ENCODE measurements at places on chromosomes 1 and 21.

GRCh38 chr1:12078938-12079861 is 16.1 kb downstream of the TNFRSF8 start:
- peak; percentile 5 for DNase-seq

- peak; percentile 20 for DNase-seq
Observed at GRCh38 chr1:41416552-41417334, 55.5 kb downstream of the FOXO6 start.

- no peak for DNase-seq
Observed at GRCh38 chr1:87074001-87074795, 159.8 kb downstream of the HS2ST1 start.

- peak; percentile 91 for DNase-seq
Observed at GRCh38 chr1:58739856-58740466, 40.1 kb upstream of the MYSM1 start.

- no peak for DNase-seq
Observed at GRCh38 chr21:34074283-34075090, 1.1 kb downstream of the MRPS6 start.

DNA sequence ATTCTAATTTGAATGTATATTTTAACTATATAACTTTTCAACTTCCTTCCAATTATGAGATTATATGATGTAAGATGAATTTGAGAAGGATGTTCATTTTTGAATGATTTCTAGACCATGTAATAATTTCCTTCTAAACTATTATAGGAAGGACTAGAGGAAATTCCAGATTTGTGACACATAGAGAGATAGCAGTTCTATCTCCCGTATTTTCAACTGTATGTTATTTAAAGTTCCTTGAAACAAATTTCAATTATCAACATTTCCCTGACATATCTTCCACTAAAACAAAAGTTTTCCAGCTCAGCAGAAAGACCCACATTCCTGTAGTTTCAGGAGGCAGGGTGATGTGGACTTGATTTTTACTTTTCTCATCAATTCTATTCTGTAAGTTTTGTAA is 396.7 kb upstream of the C1orf87 start:
- no peak for DNase-seq

DNA sequence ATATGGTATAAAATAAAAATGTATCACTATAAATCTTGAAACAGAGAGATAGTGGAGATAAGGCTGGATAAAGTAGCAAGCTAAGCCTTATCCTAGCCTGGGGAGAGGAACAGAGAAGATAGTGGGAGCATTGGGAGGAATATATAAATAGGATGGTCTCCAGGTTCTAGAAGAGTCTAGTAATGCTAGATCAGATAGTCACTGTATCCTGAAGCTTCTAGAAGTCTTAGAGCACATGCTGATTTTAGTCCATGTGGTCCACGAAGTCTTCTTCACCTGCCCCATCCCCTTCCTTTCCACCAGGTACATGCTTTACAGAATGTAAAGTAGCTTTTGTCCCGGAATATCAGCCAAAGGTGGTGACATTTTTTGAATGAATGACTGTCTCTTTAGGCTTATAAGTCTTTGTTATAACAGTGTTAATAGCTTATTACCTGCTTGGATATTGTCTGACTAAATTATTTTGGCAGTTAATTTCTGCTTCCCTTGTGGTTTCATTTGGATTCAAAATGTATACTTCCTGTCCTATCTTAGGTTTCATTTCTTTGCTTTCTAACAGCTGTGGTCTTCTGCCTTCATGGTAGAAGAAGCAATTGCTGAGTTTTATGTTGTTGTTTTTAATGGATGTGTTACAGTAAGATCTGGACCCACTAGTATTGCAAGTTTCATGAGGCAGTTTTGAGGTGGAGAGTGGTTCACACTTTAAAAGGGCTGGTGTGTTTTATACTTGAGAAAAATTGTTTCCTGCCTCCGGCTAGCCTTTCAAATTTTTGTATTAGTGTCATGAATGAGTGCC is 5.9 kb downstream of the SMG7 start:
- DNase-seq = no peak

DNA sequence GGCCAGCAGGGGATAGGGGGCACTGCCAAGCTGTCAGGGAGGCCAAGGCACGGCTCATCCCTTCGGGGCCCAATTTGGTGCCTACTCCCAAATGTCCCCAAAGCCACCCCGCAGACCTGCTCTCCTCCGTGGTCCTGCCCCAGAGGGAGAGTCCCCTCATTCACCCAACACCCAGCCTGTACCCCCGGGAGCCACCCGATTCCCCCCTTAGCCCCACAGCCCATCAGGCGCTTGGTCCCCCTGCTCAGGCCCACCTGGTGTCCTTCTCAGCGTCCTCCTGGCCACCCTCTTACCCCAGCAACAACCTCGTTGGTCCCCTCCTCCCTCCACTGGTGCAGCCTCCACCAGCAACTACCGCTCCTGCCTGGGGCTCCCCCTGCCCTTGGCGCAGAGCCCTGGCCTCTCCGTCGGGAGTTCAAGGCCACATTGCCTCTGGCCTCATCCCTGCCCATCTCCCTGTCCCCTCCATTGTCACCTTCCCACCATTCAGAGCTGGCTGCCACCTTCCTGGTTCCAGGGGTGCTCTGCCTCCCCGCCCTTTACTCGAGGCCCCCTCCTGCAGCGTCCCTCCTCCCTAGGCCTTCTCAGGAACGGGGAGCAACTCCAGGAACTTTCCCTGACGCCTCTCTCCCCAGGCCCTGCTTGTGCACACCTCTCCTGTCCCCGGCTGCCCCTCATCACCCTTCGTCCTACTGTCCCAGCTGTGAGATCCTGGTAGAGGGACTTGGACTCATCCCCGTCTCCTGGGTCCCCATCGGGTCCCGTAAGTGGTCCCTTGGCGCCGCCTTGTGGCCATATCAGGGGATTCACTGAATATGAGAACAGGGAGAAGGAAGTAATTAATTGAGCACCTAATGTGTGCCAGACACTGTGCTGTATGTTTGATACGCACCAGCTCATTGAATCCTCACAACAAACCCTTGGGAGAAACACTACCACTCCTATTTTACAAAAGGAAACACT is 73.9 kb downstream of the RAP1GAP start:
- peak; percentile 59 for DNase-seq

DNA sequence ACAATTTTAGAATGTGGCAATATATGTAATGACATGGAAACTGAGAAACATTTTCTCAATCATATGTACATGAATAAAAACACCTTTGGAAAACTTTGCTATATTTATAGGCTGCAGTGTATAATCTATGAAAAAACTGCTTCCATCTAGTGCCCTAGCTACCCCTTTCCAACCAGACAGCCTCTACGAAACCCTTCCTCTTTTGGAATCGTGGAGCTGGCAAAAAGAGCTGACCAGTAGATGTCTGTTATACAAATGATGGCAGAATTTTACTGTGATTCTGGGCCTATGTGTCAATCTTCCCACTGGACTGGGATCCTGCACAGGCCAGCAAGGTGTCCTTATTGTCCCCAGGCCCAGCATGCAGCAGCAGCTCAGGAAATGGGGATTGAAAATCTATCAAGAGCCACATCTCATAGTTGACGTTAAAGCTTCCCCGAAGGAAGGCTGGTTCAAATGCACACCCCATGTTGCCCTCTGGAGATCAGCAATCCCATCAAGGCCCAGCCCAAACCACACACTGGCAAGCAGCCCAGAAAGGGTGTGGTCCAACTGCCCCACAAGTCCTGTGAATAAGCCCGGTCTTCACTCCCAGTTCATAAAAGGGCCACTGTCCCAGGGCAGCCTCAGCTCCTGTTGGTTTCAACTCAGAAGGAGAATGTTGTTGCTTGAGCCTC is 8.8 kb upstream of the FAM20B start:
- no peak for DNase-seq

DNA sequence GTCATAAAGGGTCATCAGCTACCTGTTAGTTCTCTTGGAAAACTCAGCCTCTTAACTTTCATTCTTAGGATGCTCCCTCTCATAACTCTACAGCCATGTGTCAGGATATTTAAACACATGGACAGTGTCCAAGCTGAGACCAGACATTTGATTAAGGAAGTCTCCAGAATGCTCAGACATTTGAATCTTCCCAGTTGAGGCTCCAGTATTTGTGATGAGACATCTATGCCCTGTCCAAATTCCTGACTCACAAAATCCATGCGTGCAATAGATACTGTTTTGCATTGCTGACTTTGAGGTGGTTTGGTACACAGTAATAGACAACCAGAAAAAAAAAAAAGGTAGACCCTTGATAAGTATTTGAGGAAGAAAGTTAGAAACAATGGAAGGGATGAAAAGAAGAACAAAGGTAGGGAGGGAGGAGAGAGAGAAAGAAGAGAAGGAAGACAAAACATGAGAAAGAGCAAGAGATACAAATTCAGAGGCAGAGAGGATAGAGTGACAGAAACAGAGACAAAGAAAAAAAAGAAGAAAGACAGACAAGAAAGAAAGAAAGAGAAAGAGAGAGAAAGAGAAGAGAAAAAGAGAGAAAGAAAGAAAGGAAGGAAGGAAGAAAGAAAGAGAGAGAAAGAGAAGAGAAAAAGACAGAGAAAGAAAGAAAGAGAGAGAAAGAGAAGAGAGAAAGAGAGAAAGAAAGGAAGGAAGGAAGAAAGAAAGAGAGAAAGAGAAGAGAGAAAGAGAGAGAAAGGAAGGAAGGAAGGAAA is 275.5 kb upstream of the PRMT6 start:
- no peak for DNase-seq

- DNase-seq = no peak
Observed at GRCh38 chr1:7629011-7629410, 142.1 kb upstream of the VAMP3 start.

DNA sequence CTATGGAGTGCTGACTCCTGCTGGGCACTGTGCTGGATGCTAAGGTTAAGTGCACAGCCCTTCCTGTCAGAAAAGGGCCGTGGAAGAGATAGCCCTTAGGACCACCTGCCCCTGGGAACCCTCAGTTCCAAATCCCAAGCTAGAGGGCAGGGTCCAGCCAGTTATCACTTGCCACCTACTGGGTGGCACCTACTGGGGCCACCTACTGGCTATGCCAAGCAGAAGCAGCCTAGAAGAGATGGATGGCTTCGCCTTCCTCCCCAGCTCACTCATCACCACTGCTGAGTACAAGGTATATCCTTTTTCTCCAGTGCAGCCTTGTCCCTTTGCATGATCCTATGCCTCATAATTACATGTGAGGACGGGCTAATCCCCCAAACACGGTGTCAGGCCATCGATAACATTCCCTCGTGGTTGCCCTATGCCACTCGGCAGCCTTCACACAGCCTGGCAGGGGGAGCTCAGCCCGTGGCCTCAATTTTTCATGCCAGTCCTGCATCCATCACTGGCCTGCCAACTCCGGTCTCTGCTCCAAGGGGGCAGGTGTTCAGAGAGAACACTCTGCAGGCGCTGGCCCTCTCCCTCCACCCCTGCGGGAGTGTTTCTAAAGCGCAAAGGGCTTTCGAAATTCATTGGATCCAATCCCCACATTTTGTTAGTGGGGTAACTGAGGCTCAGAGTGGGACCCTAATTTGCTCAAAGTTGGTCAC is 49.0 kb downstream of the SYT2 start:
- no peak for DNase-seq

GRCh38 chr1:24805534-24806301 is 60.5 kb downstream of the CLIC4 start:
- DNase-seq = no peak

GRCh38 chr1:51955797-51956527 is 34.5 kb downstream of the RAB3B start:
- no peak for DNase-seq

DNA sequence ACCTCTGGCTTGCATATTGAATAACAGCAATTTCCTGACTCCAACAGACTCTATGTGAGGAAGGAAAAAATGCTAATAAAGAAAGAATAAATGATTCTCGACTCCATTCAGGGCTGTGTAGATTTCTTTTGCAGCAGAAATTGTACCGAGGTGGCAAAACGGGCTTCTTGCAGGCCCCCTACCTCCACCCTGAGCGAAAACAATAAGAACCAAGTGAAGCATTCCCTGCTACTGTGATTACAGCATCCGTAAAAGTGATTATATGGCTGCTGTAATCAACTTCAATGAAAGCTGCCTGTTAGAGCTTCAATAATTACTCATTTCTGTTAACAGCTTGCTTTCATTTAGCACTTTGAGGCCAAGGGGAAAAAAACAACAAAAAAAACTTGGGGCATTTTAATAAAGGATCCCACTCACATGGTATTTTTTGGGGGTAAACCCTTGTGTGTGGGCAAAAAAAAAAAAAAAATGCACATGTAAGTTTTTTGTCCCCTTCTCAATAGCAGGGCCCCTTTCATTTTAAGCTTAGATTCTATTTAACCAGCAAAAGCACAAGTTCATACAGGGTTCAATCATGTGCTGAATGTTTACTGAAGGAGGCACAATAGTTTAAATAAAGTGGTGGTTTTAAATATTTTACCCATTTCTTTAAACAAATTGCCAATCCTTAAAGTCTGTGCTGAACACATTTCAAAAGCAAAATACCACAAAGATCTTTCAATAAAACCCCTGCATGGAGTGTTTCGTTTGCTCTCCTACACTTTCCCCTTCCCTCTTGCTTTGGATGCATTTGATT is 271.6 kb downstream of the LMO4 start:
- DNase-seq = no peak

DNA sequence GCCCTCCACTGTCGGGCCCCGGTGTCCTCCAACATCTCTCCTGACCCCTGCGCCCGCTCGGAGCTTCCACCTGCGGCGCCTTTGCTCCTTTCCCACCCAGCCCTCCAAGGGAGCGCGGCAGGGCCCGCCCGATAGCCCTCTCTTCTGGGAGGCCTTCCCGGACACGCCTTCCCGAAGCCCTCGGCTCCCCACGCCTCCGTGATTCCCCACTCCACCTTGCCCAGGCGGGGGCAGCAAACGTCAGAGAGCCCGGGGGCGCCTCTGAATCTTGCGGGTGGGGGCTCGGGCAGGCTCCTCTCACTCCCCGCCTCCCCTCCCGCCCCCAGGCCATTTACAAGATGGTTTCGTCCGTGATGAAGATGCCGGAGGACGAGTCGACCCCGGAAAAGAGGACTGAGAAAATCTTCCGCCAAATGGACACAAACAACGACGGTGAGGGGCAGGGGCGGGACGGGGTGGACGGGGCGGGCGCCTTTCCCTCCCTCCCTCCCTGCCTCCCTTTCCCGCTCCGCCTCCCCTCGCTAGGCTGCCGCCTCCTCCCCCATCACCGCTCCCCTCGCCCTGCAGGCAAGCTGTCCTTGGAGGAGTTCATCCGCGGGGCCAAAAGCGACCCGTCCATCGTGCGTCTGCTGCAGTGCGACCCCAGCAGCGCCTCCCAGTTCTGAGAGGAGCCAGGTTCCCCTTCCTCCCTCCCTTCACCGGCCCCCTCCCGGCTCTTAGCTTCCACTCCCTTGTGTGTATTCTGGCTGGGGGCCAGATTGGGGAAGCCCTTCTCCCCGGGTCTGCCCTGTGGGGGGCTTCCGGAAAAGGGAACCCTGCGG is 7.1 kb downstream of the HPCA start:
- peak; percentile 48 for DNase-seq

Data from NCI-H1694 (cell line).